Fibroblast of upper back skin (primary cell): ENCODE measurements at places on chromosomes 1 and 21.

DNA sequence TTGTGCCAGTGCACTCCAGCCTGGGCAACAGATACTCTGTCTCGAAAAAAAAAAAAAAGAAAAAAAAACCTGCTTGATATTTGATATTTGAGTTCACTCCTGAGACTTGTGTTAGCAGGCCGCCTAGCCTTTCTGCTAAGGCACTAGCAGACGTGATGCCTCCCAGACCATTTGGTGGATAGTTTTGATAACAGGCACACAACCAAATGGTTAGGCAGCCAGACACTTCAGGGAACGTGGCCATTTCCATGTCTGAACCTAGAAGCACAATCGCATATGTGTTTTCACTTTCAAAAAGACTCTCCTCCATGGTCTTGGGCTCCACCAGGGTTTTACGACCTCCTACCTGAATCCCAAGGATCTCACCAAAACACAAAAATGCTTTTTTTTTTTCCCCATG, 1319.5 kb downstream of the BRINP3 start:
- no peak for DNase-seq

DNA sequence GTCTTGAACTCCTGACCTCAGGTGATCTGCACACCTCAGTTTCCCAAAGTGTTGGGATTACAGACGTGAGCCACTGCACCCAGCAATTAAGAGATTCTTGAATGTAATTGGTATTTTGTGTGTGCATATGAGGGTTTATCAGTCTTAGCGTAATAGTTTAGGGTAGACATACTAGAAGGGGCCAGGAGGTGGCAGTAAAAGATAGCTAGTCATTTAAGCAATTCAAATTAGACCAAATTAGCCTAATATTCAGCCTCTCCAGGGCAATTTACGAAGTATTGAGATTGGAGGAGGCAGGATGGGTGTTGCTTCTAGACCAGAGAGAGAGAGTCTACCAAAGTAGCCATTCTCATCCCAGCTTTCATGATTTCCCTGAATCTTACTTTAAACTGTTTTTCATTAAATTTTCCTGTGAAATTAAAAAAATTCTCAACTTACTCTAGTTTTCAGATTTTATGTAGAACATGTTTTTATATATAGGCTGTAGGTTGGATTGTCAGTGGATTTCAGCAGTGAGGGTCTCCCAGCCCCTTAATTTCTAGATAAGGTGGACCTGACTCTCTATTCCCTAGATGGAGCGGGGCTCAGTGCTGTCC, 119.7 kb downstream of the HHAT start:
- peak; percentile 77 for DNase-seq

DNA sequence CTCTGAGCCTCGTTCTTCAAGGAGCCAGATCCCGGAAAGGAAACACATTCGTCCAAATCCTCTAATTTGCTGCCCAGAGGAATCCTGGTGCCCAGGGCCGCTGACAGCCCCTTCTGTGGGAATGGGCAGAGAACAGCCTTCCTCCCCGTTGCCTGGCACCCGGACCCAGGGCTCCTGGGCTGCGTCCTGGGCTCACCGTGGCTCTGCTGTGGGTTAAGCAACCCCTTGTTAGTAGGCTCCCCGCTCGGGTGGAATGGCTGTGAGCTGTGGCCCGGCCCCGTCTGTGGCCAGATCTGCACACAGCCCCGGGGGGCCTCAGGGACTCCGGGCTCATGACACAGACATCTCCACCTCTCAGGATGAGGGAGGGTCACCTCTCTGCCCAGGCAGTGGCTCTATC, 122.9 kb upstream of the ARHGEF16 start:
- no peak for DNase-seq

DNA sequence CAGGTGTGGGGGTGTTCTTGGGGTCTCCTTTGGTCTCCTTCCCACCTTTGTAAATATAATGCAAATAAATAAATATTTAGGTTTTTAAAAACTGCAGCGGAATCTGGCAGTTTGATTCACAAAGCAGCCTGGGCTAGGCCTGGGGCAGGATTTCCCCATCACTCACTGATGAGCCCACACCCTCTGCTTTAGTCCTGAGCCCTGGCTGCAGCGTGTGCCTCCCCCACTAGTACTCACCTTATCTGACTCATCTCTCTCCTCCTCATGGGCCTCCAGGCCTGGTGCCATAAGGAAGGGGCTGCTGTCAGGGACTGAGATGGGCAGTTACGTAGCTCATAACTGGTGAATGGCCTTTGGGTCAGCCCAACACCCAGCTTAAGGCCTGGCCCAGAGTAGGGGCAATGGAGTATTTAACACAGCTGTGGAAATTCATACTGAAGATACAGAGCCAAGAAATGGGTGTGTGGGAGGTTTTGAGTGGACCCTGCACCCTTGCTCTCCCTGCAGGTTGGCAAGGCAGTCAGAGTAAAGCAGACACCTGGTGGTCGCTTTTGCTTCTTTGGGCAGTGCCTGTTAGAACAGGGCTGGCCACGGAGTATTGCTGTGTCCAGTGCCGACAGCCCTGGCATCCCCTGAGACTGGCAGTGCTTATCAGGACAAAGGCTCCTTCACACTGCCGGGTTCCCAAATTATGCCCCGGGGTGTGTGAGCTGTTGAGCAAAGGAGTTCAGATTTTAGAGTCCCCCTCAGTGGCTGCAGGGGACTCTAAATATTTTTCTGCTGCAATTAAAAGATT, 39.7 kb downstream of the AZIN2 start:
- DNase-seq, result no peak

DNA sequence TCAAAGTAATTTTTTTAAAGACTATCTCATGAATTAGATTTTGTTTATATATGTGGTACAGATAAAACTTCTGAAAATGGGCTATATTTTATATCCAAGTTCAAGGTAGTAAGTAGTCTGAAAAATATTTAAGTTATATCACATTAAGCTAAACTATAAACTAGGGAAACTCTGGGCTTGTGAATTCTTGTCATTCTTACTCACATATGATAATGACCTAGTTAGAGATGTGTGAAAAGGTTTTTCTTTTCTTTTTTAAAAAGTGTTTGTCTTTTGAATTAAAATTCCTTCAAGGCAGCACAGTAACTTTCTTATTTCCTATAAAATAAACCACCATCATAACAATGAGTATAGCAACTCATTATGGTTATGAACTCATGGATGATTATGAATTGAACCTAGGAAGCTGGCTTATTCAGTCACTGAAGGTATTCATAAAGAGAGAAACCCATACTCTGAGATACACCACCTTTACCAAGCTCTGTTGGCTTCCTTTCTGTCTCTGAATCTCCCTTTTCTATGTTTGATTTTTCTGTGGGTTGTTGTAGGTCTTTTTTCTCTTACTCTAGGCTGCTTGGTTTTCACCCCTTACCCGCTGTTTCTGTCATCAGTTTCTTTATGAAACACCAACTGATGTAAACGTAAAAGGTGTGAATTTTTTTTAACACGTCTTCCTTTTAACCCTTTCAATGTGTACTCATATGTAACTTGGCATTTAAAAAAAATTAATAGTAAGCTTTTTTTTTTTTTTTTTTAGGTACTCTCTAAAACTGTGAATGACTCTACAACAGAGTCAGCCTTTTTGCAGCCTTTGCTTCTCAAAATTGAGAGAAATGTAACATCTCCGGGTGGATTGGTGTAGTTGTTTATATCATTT, 25.2 kb downstream of the IL12RB2 start:
- no peak for DNase-seq

- DNase-seq, result no peak
Measured at GRCh38 chr1:40645118-40645680, 20.3 kb downstream of the RIMS3 start.

DNA sequence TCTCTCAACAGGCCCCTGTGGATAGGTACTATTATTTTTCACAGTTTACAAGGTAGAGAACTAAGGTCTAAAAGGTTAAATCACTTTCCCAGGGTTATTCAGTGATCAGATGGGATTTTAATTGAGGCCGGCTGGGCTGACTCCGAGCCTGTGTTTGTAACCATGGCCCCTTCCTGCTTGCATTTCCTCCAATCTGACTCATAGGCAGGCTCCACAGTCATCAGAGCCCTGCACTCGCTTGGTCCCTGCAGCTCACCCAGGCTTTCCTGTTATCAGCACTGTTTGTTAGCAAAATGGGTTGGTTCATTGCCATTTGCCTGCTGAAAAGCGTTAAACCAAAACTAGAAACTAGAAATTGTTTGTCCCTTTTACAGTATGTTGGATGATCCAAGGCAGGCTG, 41.4 kb upstream of the LMX1A start:
- peak; percentile 76 for DNase-seq

DNA sequence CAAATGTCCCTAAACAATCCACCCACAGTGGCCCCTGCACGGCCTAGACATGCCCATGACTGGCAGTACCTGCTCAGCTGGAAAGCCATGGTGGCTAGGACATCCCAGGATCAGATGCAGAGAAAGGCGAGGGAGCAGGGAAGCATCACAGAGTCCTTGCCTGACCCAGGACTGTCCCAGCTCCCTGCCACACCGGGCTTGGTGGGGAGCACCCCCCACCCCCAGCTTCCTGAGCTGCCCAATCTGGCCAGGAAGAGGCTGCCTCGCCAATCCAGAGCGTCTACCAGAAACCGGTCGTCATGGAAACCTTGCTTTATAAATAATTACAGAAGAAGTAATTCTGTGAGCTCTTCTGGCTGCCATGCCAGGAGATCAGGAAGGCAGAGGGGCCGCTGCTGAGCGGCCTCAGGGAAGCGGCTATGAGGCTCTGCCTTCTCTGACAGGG, 34.8 kb downstream of the ACOT7 start:
- DNase-seq, result peak; percentile 28

DNA sequence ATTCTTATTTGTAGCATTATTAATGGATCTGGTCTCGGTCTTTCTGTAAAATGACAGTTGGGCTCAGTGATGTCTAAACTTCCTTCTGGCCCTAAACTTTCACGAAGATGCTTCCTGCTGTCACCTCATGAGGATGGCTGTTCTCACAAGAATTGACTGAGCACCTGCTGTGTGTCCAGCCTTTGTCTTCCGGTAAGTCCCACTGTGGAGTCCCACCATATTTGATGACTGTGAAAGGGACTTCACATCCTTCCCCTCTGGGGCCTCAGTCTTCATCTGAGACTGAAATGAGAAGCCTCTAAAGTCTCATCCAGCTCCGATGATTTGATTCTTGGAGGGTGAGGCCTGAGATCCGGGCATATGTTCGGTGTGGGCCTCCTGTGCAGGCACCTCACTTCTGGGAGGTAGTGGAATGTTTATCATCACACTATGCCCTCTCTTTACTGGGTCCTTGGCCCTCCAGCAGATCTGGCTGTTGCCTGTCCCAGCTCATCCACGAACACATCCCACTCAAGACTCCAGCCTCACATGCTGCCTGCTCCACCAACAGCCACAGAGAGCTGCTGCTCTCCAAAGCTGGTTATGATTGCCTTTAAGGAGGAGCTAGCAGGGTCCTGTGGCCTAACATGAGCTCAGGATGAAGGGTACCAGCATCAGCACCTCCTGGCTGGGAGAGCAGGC, 95.8 kb downstream of the KCNN3 start:
- no peak for DNase-seq

DNA sequence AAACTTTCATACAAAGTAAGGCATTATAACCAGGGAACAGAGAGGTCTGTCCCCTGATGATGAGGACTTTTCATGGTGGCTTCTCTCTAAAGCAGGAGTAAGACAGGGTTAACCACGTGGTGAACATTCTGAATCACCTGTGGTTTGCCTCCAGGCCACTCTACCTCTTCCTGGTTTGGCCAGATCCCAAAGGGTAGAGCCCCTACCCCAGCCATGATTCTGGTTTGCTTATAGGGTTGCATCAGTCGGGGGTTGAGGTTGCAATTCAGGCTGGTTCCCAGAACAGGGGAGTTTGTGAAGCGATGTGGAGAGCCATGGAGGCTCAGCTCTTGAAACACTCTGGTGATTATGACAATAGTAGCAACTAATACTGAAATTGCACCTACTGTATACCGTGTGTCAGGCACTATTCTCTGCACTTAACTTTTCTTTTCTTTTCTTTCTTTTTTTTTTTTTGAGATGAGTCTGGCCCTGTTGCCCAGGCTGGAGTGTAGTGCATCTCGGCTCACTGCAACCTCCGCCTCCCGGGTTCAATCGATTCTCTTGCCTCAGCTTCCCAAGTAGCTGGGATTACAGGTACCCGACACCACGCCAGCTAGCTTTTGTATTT, 8.3 kb downstream of the CNR2 start:
- DNase-seq, result no peak

DNA sequence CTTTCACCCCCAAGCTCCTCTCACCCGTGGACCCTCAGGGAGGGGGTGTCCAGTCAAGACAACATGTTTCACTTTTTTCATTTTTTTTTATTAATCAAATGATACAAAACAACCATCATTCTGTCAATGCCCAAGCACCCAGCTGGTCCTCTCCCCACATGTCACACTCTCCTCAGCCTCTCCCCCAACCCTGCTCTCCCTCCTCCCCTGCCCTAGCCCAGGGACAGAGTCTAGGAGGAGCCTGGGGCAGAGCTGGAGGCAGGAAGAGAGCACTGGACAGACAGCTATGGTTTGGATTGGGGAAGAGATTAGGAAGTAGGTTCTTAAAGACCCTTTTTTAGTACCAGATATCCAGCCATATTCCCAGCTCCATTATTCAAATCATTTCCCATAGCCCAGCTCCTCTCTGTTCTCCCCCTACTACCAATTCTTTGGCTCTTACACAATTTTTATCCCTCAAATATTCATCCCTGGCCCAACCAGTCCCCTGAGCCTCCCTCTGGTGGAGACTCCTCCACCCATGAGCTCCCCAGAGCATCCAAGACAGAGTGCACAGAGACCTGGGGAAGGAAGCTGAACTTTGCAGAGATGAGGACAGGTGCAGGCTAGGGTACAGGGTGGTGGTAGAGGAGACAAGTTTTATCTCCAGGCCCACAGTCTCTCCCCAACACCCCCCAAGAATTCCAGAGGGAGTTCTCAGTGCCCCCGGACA, 1.4 kb upstream of the S100A16 start:
- DNase-seq, result no peak

- DNase-seq, result no peak
Measured at GRCh38 chr1:235122348-235122747, 6.3 kb downstream of the TOMM20 start.

DNA sequence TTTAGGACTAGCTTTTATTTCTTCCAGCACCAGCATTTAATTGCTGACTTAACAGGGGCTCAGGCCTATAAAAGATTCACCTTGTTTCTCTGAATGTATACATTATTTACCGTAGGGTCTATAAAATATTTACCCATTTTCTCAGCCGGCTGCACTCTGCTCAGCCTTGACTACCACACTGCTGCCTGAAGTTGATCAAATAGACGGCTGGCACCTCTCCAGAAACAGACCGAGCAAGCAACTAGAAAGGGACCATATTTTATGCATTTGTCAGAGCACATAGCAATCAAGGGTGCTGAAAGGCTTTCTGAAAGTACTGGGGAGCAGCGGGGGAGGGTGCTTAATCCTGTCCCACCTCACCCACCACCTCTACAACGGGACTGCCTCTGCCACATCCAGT, 64.7 kb upstream of the FGGY start:
- DNase-seq, result peak; percentile 81

GRCh38 chr1:170203693-170204092, 57.9 kb downstream of the NTMT2 start:
- DNase-seq, result no peak

DNA sequence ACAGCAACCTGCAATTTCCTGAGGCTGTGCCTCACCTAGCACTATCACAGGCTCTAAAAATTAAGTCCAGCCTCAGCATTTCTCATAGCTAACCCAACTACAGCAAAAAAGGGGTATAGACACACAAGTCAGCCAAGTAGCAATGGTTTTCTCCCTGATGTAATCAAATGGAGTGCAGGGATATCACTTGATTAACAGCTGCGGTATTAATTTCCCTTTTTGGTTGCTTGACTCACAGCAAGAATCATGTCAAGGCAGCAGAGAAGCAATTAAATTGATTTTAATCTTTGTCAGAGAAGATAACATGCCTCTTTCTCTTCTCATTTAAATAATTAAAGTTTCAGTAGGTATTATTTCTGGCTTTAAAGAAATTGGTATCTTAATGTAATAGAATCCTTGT, 278.9 kb downstream of the RWDD3 start:
- no peak for DNase-seq
